ENCODE measurements at places on chromosomes 11 and 22.

GRCh38 chr11:99148352-99148751, 127.6 kb downstream of the CNTN5 start:
- DNase-seq: no peak

GRCh38 chr22:50139843-50140415, 30.6 kb upstream of the PANX2 start:
- peak; percentile 46 for DNase-seq

DNA sequence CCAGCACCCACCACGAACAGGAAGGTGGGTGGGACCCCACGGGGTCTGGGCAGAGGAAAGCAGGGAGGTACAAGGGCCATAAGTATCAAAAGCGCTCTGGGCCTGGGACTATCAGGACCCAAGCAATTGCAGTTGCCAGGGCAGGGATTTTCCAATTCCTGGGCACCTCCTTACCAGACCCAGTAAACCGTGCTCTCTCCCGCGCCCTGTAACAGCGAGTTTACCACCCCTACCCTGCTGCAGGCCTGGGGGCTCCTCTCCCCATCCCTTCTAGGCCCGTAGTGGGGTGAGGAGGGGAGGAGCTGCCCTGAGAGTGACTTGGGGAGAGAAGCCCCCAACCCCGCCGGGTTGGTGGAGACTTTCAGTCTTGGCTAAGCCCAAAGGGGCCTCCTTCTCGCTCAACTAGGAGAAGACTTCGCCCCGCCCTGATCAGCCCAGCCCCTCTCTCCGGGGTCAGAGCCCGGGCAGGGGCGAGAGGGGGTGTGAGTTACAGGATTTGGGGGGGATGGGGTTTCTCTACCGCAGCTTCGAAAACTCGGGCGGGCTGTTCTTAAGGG, 5.4 kb downstream of the PAX6 start:
- DNase-seq: no peak

GRCh38 chr11:130840679-130841078, 75.6 kb downstream of the SNX19 start:
- no peak for DNase-seq

- no peak for DNase-seq
Measured at GRCh38 chr11:22466809-22467208, 128.6 kb downstream of the SLC17A6 start.

DNA sequence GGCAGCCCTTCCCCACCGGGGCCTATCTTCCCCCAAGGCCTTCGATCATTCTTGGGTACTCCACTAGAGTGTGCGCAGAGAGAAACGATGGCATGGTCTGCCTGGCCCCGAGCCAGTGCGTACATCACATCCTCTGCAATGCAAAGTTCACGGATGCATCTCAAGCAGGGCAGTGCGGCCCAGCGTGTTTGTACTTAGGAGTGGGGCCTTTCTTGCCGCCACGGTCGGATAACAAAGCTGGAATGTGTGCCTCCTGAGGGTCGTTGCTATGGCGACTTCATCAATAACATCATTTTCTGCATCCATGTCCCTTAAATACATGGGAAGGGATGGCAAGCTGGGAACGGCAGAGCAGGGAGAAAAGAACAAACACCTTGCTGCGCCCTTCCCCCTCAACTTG, 73.9 kb downstream of the SCUBE1 start:
- no peak for DNase-seq

GRCh38 chr11:18371279-18371678, 23.1 kb upstream of the LDHA start:
- no peak for DNase-seq

GRCh38 chr22:35409783-35410662, 10.1 kb downstream of the MCM5 start:
- no peak for DNase-seq

DNA sequence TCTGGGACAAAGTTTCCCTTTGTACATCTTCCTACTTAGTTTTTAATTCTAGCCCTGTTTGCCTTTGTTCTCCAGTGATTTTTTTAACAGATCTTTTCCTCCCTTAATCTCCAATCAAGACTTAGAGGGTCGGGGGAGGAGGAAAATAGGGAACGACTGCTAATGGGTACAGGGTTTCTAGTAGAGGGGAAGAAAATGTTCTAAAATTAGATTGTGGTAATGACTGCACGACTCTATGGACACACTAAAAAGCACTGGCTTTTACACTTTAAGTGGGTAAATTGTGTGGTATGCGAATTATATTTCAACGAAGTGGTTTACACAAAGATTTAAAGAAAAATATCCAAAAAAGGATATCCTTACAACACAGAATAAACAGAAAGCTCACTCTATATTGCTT, 110.0 kb upstream of the SPON1 start:
- no peak for DNase-seq

GRCh38 chr11:61378713-61379313, 13.6 kb upstream of the TMEM216 start:
- no peak for DNase-seq

GRCh38 chr22:38327805-38328204, 10.6 kb upstream of the CSNK1E start:
- no peak for DNase-seq

DNA sequence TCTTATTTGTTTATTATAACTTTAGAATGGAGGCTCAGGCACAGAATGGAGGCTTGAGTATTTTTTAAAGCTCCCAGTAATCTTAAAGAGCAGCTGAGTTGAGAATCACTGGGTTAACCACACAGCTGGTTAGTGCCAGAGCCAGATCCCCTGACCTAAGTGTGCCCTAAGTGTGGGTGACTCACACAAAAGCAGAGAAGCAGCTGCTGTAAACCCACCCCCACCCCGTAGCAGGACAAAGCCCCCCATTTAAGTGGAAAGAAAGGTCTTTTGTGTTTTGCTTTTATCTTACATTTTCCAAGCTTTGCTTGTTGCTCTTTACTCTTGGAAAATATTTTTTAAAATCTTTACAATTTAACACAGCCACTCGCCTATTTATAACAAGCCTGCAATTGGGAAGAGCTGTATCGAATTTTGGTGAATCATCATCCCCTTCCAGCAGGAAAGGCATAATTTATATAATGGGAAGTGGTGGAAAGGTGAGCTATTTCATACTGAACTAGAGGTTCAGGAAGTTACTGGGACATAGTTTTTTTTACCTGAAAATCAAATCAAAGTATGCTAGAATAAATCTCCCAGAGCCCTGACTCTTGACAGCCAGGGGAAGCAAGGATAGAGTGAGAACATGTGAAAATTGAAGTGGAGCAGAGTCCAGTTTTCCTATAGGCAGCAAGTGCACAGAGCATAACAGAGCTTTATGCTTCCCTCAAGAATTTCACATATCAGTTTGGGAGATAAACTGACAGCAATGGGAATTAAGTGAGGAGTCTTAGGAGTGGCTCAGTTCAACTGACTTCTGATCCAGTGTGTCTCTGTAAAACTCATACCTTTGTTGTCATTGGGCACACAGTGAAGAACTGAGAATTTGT, 405.7 kb downstream of the AASDHPPT start:
- no peak for DNase-seq

GRCh38 chr11:66467756-66468155, 1.1 kb downstream of the PELI3 start:
- DNase-seq: peak; percentile 32

- DNase-seq: peak; percentile 56
Measured at GRCh38 chr11:46391578-46392420, at the start of gene CHRM4. Gene CHRM4, minus strand, starts transcription at chr11:46391776. Its CDS starts 5,219 bp downstream, at chr11:46386557.

- no peak for DNase-seq
Measured at GRCh38 chr11:63557570-63557969, 5.6 kb downstream of the PLAAT2 start.

- DNase-seq: no peak
Measured at GRCh38 chr11:2412323-2412722, 11.8 kb downstream of the TSSC4 start.

- no peak for DNase-seq
Measured at GRCh38 chr22:44276706-44277356, 35.9 kb downstream of the SHISAL1 start.

DNA sequence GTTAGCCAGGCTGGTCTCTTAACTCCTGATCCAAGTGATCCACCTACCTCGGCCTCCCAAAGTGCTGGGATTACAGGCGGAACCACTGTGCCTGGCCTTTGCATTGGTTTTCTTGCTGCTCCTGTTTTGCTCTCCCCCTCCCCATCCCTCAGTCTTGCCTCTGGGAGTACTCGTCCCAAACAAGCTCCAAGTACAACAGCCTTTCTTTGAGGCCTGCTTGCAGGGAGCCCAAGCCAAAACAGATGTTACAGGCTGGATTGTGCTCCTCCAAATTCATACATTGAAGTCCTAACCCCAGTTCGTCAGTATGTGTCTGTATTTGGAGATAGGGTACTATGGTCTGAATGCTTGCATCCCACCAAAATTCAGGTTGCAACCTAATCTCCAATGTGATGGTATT, 8.6 kb downstream of the IGLL1 start:
- DNase-seq: no peak

- DNase-seq: no peak
Measured at GRCh38 chr22:28019360-28019759, 100.3 kb upstream of the PITPNB start.

- no peak for DNase-seq
Measured at GRCh38 chr11:112878033-112878601, 83.1 kb upstream of the NCAM1 start.

DNA sequence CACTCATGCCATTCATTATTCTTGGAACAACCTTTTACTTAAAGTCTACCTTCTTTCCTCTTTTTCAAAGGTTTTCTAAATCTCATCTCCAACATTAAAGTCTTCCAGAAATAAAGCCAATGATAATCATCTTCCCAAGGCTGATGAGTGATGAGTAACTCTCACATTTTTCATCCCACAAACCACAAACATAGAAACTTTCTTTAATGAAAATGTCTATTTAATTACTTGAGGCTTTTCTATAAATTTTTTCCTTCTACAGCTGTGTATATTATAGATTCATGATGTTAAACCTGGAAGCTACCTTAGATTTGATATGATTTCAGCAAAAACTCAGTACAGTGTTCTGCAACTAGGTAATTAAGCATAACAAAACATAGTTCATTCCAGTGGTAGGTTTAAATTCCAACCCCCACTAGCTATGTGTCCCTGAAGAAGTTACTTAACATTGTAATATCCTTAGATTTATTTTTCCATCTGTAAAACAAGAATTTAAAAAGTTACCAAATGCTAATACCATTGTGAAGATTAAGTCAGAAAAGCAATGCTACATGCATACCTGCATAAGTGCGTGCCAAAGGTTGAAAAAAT, 845.4 kb downstream of the KCNA4 start:
- no peak for DNase-seq

DNA sequence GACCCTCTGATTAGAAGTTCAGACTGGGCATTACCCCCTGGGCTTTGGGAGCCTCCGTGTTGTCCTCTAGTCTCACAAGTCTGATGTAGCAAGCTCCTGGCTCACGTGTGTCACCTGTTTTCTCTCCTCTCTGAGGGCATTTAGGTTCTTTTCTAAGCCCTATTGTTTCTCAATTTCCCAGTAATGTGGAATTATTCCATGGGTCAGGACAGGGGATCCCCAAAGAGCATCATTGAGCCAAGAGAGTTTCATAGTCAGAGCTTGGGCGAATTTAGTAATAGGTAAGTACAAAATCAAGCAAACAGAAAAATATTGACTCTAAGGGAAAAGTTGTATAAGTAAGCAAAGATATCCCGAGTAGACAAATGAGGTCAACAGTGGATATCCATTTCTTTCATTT, 57.3 kb downstream of the PPP6R2 start:
- DNase-seq: no peak

- no peak for DNase-seq
Measured at GRCh38 chr22:28951969-28952521, 68.7 kb downstream of the ZNRF3 start.

- DNase-seq: no peak
Measured at GRCh38 chr22:47841156-47841555, 1078.7 kb downstream of the TBC1D22A start.

- no peak for DNase-seq
Measured at GRCh38 chr22:43150731-43151206, 590 bp upstream of the TSPO start.

GRCh38 chr11:113378692-113379091, 8.9 kb upstream of the ANKK1 start:
- no peak for DNase-seq

DNA sequence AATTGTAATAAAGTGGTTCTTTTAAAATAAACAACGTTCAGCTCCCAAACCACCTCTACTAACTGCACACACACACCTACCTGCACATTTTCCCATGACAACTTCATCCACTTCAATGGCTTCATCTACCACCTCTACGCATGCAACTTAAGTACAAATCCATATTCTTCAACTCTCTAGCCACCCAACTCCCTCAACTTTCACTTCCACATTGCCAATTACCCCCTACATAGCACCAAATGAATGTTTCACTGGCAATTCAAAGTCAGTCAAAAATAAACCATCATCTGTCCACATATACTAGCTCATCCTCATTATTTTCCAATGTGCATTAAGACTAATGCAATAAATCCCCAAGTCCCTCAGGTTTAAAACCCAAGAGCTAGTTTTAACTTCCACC, 50.7 kb upstream of the ARHGAP32 start:
- no peak for DNase-seq

DNA sequence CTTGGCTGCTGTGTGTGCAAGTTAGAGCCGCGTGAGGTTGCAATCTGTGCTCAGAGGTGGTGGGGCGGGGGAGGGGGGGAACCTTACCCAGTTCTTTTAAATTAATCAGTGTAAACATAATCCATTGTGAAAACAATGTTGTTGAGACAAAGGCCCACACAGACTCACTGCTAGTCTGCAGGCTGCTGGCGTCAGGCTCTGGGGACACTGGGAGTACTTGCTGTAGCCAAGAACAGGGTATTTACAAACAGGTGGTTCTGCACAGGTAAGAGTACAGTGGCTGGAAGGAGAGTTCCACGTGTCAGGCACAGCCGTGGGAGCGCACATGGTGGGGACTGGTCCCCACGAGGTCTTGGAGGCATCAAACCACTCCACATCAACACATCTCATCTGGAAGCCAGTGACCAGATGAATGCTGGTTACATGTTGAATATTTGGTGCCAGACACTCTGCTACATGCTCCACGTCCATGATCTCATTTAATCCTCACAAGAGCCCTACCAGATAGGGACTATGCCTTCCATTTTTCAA, 27.4 kb downstream of the SCUBE1 start:
- DNase-seq: no peak

DNA sequence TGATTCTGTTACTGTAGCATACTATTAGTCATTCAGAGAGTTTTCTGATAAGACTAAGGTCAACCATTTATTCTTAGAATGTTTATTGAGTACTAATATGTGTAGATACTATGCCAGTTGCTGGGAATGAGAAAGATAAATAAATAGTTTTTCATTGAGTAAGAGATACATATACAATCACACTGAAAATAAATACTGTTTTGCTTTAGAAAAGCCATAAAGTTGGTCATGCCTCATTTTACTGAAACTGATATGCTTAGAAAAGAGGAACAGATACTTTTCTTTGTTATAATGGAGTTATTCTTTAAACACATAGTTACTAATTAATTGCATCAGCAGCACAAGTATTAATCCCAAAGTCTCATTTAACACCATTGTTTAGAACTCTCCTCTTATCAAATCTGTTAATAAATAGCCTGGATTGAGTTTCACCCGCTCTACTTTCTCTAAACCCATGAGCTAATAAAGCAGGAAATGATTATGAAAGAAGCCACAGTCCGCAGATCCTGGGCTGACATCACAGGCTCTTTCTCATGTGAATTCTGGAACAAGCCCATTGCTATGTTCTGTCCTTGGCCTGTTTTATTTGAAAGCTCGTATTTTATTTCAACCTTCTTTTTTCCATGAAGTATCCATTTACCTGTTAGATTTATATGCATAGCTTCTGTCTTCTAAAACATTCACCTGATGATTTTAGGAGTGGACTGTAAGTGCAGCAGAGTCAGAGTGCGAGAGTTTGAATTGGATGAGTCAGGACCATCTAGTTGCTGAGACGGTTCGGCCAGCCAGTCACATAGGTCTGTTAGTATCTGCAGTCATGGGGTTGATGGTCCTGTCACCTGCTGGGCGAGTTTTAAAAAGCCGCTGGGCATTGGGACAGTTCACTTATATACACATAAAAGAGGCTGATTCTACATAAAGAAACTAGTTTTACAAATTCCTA, 35.5 kb downstream of the PIWIL4 start:
- no peak for DNase-seq
